M059J (cell line): ENCODE measurements at places on chromosomes 13 and 19. TPM values are rescaled to one million over a fixed set of nuclear protein-coding genes. Genes with fewer than 3 reads are reported as not detected.

ISYNA1 gene
- 6.2 and 8.9 TPM in 2 replicates for total RNA-seq

MAST1 gene
- total RNA-seq: 0.10 and 0.12 TPM in 2 replicates

ACER1 gene
- not detected in 2 replicates for total RNA-seq

ZFP82 gene
- total RNA-seq: 8.9 and 10.1 TPM in 2 replicates

C19orf67 gene
- total RNA-seq: not detected in 2 replicates

KL gene
- total RNA-seq: not detected in 2 replicates

ZNF837 gene
- 0.34 and 3.4 TPM in 2 replicates for total RNA-seq

CGB3 gene
- 1.7 and 7.0 TPM in 2 replicates for total RNA-seq

ZNF793 gene
- 3.8 and 6.0 TPM in 2 replicates for total RNA-seq

ZGLP1 gene
- total RNA-seq: 0.94 TPM in 1 of 2 replicates, not detected in the other

ZNF571 gene
- total RNA-seq: 1.6 and 4.4 TPM in 2 replicates

ZNF358 gene
- total RNA-seq: 27.2 and 55.4 TPM in 2 replicates

LCP1 gene
- total RNA-seq: 21.3 and 29.6 TPM in 2 replicates

TMPRSS9 gene
- total RNA-seq: not detected in 2 replicates

CILP2 gene
- 0.22 and 0.99 TPM in 2 replicates for total RNA-seq
